ENCODE measurements at places on chromosomes 16 and 17. TPM values are rescaled to one million over a fixed set of nuclear protein-coding genes. Genes with fewer than 3 reads are reported as not detected.

Gene KRTAP1-1
- 0.32 TPM for polyA plus RNA-seq

Gene PRAC1
- polyA plus RNA-seq = not detected

GRCh38 chr16:49337814-49338350, 35.7 kb upstream of the C16orf78 start:
- no peak for DNase-seq

GRCh38 chr17:71900621-71901229, 220.1 kb upstream of the SOX9 start:
- DNase-seq = no peak

DNA sequence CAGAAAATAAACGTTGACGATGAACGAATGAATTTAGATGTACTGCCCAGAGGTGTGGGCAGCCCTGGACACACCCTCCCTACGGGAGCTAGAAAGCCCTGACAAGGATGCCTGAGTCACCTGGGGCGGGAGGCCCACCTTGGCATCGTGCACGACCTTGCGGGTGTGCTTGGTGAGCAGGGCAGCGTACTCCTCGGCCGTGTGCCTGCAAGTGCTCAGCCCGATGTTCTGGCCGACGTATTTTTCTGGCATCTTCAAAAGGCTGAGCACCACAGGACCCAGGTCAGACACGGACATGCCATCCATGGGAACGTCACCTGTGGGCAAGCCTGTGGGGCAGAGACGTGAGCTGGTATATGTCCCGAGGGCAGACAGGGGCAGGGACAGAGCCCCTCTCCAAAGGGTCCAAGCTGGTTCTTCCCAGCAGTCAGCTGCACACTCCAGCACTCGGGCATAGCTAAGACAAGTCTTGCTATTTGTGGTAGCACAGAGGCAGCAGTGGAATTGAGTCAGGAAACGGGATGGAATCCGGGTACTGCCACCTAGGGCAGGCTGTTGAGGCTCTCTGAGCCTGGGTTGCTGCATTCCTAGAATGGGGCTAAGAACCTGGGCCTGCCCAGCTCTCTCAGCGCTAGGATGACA, 10.8 kb downstream of the NMRAL1 start:
- no peak for DNase-seq

- no peak for DNase-seq
Measured at GRCh38 chr17:19742495-19742894, 5.6 kb downstream of the ALDH3A1 start.

DNA sequence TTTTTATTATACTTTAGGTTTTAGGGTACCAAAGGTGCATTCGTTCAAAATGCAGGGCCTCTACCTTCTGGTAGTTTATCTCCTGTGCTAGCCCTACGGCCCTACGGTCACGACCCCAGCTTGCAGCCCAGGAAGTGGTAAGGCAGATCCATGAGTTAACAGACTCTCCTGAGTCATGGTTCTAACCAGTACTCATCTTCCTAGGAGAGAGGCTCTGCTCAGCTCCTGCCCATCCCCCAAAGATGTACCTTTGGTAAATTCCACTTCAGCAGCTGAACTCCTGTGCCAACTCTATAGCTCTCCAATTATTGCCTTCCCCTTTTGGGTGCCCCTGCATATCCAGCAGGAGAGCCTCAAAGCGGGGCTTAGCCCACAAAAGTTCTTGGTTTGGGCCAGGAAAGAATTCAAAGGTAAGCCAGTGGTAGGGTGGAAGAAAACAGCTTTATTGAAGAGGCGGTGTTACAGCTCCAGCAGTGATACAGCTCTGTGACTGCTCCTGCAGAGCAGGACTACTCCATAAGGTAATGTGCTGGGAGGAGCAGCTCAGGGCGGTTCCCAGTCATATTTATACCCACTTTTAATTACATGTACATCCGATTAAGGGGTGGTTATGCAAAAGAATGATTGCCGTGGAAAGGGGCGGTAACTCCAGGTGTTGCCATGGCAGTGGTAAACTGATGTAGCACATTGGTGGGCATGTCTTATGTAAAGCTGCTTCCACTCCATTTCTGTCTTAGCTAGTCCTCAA, 241.4 kb downstream of the PMP22 start:
- no peak for DNase-seq

GRCh38 chr17:57260325-57261083, 4.2 kb downstream of the MSI2 start:
- no peak for DNase-seq

GRCh38 chr16:23863511-23864422, 28.0 kb downstream of the PRKCB start:
- no peak for DNase-seq

GRCh38 chr17:6041246-6041645, 28.9 kb upstream of the WSCD1 start:
- DNase-seq = no peak

DNA sequence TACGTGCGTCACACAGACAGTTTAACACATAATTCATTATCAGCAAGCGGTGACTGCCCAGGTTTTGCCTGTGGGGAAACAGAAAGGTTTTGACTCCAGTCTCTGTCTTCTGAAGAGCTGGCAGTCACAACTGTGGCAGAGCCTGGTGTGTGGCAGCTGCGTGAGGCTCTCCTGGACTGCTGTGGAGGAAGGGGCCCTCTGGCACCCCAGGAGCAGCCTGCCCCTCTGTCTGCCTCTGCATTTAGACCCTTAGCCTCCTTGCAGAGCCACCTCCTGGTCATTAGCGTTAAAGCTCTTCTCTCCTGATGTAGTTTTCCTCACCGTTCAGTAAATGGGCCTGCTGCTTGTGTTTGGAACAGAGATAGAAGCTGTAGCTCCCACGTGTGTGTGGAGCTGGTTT, 10.9 kb downstream of the RAB40C start:
- no peak for DNase-seq

GRCh38 chr17:42456223-42457106, 2.2 kb upstream of the ATP6V0A1 start:
- peak; percentile 64 for DNase-seq
